Stimulated activated CD4-positive, alpha-beta T cell treated with anti-CD3 and anti-CD28 coated beads, Interleukin-15, amount 100 ng/mL, for 1 hour (primary cell): ENCODE measurements at places on chromosomes 3 and 15.

- no peak for DNase-seq
These were observed 178.5 kb downstream of the FNDC3B start for GRCh38 chr3:172217877-172218276.

DNA sequence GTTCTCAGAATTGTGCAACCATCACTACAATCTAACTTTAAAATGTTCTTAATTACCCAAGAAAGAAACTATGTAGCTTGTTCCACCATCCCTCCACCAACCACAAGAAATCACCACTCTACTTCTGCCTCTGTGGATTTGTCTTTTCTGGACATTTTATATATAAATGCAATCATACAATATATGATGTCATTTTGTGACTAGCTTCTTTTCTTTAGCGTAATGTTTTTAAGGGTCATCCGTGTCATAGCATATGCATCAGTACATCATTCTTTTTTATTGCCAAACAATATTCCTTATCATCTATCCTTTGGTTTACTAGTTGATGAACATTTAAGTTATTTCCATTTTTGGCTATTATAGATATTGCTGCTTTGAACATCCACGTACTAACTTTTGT, 5.8 kb downstream of the ROBO2 start:
- no peak for DNase-seq

DNA sequence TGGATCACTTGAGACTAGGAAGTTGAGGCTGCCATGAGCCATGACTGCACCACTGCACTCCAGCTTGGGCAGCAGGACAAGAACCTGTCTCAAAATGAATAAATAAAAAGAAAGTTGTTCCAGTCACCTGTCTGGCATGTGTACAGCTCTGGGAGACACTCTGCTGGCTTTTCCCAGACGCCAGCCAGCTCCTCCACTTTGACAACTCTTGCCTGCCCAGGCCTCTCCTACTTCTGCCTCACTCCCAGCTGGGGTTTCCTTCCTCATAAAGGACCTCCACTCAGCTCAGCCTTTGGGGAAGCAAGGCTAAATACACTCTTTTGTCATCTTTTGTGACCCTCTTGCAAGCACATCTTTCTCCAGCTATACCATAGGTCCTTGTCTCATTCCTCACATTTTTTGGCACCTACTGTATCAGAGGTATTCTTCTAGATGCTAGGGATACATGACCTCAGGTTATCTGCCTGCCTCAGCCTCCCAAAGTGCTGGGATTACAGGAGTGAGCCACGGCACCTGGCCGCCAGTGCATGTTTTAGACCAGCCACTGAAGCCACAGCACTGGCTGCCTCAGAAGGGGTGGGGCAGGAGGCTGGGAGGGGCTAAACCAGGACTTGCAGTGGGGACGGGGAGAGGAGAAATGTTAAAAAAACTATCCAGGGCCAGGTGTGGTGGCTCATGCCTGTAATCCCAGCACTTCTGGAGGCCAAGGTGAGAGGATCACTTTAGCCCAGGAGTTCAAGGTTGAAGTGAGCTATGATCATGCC, 10.0 kb upstream of the ELP6 start:
- no peak for DNase-seq

DNA sequence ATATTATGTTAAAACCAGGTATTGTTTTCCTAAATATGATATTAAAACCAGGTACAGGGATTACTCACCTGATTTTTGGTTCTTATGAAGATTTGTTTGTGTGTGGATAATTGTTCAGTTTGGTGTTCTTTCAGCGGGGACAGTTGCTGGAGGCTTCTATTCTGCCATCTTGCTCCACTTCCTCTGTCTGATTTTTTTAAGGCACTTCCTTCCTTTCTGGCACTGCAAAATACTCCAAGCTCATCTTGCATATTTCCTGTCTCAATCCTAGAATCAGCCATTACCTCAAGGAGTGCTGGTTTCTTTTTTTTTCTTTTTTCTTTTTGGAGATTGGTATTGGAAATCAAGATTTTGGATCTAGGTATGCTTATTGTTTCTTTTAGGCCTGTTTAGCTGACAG, 229.9 kb downstream of the SV2B start:
- DNase-seq, result no peak

DNA sequence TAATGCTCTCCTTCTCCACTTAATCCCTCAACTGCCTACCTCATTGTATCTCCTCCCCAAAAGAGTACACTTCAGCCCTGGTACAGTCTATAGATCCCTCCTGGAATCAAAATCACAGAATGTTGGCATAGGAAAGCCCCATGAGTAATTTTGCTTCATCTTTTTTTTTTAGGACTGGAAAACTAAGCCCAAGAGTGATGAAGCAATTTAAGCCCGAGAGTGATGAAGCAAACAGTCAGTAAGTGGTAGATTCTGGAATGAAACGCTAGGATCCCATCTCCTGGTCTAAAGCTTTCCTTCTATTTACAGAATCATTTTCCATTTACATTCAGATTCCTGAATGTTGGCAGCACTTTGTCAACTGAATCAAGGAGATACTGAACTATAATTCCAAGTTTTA, 29.8 kb upstream of the PLAAT1 start:
- DNase-seq, result no peak

GRCh38 chr3:130378677-130379191, 33.3 kb downstream of the COL6A5 start:
- DNase-seq, result no peak

GRCh38 chr3:23776352-23776891, 29.3 kb upstream of the UBE2E1 start:
- DNase-seq, result no peak

DNA sequence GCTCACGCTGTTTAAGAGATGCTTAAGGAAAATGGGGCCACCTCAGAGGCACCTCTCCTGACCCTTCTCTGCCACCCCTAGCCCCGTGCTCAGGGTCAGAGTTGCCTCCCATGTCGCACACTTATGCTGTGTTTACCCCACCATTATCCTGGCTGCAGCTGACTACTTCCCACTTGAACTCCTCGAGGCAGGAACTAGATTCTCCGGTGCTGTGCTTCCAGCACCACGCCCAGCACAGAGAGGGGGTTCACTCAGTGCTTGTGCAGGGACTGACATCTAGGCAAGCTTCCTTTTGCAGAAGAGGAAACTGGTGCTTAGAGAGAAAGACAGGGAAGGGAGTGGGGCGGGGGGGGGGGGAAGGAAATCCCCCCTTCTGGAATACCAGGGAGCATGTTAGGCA, 340.1 kb downstream of the RORA start:
- DNase-seq, result no peak

GRCh38 chr15:85603703-85604102, 191.0 kb downstream of the KLHL25 start:
- no peak for DNase-seq

GRCh38 chr15:62457100-62457499, 292.0 kb upstream of the C2CD4B start:
- DNase-seq, result no peak

- DNase-seq, result no peak
These were observed 13.8 kb upstream of the TNFSF10 start for GRCh38 chr3:172536993-172537419.

- DNase-seq, result no peak
These were observed 29.0 kb downstream of the AMOTL2 start for GRCh38 chr3:134345202-134345601.

DNA sequence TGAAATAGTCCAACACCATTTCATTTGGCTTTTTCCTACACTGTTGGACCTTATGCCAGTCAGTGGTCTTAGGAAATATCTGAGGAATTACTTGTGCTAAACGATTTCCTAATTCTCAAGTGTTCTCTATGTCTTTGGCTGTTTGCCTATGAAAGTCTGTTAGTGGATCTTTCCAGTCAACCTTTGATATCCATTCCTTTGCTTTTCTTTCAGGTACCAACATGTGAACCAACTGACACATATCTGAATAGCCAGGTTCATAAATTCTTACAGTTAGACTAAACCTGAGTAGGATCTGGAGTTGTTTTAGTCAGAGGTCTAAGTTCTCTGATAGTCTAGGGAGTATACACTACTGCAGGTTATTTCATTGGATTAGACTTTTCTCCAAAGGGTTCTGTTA, 343.5 kb upstream of the LRRC3B start:
- no peak for DNase-seq

GRCh38 chr3:2927259-2927658, 182.9 kb downstream of the IL5RA start:
- DNase-seq, result no peak

DNA sequence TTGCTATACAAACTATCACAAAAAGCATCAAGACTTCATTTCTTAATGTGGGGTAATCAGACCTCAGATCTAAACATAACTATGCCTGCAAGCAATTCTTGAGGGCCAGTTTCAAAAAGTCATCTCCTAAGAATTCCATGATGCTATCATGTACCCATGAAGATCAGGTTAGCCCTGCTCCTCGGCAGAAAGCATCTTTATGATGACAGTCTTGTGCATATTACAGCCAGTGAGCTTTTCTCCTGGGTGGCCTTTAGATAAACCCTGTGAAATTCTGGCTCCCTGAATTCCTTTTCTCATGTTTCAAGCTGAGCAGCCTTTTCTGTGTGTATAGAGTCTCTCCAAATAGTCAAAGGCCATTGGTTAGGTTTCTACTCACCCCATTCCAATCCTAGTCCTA, 201.9 kb upstream of the MCTP2 start:
- DNase-seq, result no peak

DNA sequence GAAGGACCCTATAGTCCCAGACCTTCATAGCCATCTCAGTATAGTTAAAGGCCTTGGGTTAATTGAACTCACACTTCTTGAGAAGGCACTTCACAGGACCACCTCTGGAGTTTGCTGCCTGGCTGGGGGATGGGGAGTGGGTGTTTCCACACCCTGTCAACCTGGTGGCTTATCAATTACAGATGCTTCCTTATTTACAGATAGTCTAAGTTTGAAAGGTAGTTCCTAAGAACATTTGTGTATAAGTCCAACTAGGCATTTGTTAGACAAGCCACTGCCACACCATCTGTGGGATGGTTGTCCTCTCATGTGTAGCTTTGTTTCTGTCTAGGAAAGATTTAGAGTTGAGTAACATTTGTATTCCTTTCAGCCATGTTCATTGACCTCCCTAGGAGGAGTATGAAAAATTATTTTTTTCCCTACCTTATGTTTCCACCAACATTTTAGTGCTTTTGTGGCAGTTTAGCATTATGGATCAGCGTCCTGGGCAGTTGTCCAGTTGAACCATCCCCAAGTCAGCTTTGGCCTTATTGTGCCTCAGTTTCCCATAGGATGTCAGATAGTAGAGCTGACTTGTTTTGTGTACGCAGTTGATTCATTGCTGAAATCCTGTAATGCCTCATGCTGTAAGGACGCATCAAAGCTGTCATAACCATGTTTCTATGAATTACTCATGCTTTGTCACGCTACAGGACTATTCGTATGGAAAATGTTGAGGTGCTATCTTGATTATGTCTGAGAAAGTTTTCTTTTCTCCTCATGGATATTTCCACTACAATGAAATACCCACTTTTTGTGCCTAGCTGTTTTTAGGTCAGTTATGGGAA, 21.2 kb upstream of the SIAH2 start:
- no peak for DNase-seq

GRCh38 chr3:31567036-31567435, 34.3 kb downstream of the STT3B start:
- DNase-seq, result no peak

GRCh38 chr3:63069806-63070475, 194.7 kb upstream of the CADPS start:
- no peak for DNase-seq

DNA sequence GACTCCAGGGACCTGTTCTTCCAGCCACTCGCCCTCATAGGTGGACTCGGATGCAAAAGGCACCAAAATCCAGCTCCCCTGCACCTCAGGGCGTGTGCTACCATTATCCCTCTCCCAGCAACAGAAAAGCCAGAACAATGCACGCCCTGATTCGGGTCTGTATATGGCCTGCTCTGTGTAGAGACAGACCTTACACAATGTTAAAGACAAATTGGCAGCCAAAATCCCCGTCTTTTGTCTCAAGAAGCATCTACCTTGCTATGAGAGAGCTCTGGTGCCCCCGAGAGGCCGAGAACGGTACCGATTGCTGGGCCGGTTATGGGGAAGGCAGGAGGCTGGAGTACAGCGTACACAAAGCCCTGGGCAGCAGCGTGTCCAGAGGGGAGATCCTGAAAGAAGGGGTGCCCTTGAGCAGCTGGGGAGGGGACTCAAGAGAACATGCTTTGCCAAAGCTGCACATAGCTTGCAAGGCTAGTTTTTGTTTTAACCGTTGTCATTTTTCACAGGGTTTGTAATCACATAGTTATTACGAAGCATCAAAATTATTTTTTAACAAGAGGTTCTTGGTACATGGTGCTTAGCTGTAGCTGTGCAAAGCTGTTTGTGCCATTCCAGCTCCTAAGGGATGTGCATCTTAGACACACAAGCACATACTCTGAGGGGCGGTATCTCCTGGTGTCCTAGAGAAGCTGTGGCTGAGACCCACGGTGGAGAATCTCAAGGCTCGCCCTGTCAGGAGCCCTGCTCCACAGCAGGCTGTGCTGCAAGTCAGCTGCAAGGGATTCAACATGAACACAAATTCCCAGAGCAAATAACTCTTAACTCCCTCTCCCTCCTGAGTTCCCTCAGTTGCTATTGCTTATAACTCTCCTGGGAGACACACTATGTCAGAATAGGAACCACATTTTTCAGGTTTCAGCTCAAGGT, 461.5 kb upstream of the PPP2R3A start:
- DNase-seq, result no peak

DNA sequence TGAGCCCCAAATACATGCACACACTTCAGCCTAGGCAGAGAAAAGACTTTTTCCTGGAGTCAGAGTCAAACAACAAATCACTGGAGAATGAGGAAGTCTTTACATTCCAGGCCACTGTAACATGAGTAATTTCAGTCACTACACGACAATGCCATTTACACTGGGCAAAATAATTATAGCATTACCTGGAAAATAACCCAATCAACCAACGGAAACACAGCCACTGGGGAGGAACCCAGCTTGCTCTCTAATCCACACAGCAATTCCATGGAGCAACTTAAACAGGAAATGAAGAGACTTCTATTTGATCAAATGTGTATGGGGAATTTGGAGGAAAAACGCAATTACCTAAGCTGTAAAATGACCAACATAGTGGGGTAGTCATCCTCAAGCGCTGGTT, 15.2 kb downstream of the FSTL1 start:
- DNase-seq, result no peak

- no peak for DNase-seq
These were observed 94.7 kb downstream of the LINGO1 start for GRCh38 chr15:77538027-77538451.

GRCh38 chr3:62187022-62187431, 186.3 kb downstream of the FEZF2 start:
- DNase-seq, result no peak

GRCh38 chr3:154119951-154120350, 1.2 kb upstream of the ARHGEF26 start:
- DNase-seq, result no peak

DNA sequence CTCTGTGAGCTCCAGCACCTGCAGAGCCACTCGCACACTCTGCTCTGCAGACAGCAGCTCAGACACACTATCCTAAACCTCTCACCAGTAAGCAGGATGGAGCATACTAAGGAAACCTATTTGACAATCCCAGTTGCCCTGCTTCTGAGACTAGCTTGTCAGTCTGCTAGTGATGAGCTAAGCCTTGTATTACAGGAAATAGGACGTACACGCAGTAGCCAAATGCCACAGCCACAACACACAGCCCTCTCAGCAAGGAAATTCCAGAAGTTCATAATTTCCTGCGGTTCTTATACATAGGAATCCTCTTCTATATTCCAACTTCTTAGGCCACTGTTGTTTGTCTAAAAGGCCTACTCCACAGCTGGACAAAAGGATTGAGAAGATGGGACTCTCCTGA, 74.5 kb downstream of the MYLK start:
- DNase-seq, result no peak
